ENCODE measurements at places on chromosomes 2 and 18.

DNA sequence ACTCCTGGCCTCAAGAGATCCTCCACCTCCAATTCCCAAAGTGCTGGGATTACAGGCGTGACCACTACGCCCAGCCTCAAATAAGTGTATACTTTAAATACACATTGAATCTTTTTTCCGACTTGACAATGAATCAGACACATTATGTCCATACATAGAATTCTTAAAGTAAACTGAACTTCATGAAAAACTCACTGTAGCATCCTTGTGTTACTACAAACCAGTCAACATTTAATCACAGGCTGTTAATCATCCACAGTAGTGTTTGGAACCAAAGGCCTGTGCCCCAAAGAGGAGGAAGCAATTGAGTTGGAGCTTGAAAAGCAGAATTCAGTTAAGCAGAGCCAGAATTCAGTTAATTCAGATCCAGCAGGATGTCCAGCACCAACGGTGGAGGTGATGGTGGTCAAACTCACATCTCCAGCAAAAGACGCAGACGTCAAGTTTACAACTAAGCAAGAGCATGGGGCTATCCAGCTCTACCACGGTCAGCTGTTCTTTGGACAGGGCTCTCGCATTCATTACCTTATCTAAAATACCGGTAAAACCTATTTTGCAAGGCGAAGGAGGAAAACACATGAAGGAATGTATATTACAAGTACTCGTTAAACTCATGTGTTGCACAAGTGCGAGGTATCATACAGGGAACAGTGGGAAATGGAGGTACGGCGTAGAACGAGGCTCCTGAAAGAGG is 1.2 kb downstream of the SLC39A6 start:
- no peak for DNase-seq

GRCh38 chr2:7609556-7609955 is 692.3 kb downstream of the RNF144A start:
- DNase-seq: no peak

GRCh38 chr2:105739426-105739825 is 5.3 kb upstream of the NCK2 start:
- peak; percentile 39 for DNase-seq

DNA sequence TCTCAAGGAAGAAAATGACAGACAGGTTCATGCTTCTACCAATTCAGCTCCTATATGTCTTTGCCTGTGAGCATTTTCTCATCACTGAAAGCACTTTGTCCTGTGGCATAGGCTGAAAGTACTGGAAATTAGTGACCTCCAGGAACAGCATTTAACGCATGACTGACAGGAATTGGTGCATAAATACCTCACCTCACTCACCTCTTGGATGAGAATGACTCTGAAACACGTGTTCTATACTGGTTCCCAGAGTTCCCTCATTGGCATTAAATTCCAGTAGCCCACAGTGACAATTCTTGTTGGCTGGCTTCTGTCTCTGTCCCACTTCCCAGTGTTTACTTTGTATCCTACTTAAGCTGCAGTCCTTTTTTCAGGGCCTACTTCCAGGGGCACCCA is 83.4 kb upstream of the MAPRE2 start:
- DNase-seq: no peak

DNA sequence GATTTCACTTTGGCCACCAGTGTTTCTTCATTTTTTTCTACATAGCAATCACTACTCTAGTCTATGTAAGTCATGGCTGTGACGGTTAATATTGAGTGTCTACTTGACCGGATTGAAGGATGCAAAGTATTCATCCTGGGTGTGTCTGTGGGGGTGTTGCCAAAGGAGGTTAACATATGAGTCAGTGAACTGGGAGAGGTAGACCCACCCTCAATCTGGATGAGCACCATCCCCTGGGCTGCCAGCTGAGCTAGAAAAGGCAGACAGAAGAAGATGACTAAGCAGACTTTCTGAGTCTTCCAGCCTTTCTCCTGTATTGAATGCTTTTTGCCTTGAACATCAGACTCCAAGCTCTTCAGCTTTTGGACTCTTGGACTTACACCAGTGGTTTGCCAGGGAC is 265.0 kb upstream of the SLC8A1 start:
- DNase-seq: no peak

GRCh38 chr2:72028351-72028995 is 119.2 kb downstream of the CYP26B1 start:
- no peak for DNase-seq

DNA sequence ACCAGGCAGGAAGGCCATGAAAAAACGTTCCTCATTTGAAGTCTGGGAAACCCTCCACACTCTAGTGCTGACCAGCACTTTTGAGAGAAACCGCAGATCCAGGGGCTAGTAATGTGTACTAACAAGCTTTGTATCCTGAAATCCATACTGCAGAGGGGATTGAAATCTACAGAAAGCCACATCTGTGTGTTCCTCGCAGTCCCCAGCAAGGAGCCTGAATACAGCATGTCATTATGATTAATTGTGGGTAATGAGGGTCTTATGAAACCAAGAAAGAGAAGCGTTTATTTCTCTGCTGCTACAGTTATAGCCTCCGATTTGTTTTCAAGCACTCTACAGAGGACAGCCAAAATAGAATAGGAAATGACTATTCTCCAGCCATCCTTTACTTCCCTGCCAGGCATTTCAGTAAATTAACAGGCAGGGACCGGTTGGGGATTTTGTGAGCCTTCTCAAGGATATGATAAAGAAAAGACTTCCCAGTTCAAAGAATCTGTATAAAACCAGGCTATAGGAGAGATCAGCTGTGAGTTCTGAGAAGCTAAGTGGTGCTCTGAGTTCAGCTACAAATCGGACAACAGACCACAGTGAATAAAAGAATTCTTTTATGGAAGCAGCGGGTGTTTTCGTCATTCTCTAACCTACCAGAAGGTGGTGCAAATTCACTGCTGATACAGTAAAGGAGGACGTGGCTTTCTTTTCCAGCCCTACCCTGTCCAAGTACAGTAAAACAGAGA is 133.4 kb downstream of the INSIG2 start:
- peak; percentile 57 for DNase-seq

GRCh38 chr2:177430411-177430810 is 37.8 kb downstream of the AGPS start:
- no peak for DNase-seq

DNA sequence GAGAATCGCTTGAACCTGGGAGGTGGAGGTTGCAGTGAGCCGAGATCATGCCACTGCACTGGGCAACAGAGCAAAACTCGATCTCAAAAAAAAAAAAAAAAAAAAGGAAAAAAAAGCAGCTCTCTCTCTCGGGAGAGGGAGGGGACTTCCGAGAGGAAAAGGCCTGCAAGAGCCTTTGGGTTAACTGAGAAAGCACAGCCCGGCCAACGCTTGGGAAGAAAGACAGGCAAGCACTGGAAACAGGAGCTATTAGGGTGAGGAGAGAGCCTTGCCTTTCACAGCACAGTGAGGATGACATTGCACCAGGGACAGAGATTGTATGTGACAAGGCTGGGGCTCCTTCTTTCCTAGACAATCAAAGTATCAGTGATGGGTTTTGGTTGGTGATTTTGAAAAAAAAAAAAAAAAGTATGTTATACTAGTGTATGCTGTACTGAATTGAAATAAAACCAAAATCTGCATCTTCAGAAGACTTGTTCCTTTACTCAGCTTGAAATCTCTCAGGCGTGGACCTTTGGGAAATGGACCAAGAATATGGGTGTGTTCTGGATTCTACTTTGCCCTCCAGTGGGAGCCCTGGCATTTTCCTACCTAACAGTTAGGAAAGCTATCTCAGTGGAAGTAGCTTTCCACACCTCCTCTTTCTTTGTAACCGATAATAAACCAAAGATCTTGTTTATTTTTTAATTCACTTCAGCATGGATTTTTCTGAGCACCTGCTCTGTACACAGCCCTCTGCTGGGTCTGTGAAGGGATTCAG is 16.7 kb downstream of the SRSF7 start:
- no peak for DNase-seq

GRCh38 chr2:147110317-147110716 is 734.5 kb upstream of the ACVR2A start:
- no peak for DNase-seq

- DNase-seq: no peak
Observed at GRCh38 chr2:232626584-232626983, 6.8 kb upstream of the EFHD1 start.

GRCh38 chr2:197158591-197159550 is 151.7 kb downstream of the ANKRD44 start:
- DNase-seq: no peak

- DNase-seq: no peak
Observed at GRCh38 chr2:84417453-84418145, 41.5 kb downstream of the SUCLG1 start.

DNA sequence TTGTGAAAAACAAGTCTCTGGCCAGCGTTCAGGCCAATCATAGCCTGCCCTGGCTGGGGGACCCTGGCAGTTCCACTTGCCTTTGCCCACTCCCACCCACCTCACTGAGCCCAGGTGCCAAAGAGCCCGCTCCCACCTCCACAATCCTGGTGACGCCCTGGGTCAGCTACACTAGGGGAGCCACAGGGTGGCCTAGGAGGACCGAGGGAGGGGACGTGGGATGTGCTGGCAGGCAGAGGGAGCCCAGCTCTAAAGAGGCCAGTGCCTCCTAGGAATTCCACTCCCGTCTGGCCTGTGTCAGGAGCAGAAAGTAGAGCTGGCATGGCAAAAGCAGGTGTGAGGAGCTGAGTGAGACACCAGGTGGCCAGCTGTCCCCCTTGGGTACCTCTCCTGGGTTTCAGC is 49.3 kb downstream of the TNS1 start:
- DNase-seq: no peak

- DNase-seq: no peak
Observed at GRCh38 chr2:219737270-219737691, 109.9 kb downstream of the SLC4A3 start.

- no peak for DNase-seq
Observed at GRCh38 chr2:1024981-1025380, 74.3 kb downstream of the SNTG2 start.

DNA sequence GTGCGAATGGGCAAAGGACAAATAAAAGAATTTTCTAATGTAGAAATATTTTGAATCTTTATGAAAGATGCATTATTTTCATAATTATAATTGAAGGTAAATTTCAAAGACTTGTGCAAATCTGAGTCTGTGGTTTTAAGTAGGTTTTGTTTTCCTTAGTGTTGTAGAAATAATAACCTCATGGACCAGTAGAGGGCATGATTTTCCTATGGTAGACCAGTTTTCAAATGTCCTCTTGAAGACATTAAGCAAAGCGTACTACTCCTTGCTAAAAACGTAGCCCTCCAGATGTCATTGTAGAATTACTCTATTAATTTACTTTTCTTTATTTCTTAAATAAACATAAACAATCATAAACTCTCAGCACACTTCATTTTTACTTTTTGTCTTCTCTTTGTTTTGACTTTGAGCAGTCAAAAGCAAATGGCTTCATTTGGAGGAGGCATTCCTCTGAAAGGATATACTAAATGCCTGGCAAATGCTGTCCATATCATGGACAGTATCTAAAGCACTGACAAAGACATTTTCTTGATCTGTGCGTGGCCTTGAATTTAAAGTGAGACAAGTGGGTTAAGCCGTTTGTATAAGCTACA is 85.8 kb upstream of the FAM237A start:
- DNase-seq: peak; percentile 34

GRCh38 chr2:60447943-60448342 is 105.5 kb downstream of the BCL11A start:
- DNase-seq: no peak

DNA sequence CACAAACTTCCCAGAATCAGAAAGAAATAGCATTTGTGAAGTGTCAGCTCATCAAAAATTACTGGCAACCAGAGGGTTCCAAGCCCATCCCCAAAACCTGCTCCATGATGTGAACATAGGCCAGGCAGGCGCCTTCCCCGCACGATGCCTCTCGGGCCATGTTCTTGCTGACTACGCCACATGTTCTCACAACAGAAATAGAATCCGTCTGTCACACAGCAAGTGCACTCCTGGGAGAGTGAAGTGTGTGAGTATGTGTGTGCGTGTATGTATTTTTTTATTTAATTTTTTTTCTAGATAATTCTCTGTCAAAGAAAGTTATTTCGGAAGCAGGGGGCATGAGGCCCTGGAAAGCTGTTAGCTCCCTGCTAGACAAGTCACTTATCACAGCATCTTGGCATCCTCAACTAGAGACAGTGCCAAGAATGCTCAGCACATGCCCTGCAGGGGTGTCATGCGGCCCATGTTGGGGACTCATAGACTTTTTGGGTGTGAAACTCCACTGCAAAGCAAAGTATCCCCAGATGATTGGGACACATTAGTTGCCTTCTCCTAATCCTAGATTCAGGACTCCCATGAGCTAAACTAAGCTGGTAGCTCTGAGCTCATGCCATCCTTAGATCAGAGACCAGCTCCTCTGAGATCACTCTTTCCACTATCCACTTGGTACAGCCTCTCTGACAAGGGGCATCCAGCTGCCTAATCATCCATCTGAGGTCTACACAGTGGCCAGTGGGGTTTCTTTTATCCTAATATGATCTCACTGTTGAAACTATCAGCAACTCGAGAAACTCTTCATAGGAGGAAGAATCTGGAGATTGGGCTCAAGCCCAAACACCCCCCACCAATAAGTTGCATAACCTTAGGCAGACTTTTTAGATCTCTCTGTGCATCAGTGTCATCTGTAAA is 53.2 kb upstream of the CYRIA start:
- DNase-seq: no peak

GRCh38 chr2:5077479-5078089 is 614.6 kb upstream of the SOX11 start:
- DNase-seq: no peak

DNA sequence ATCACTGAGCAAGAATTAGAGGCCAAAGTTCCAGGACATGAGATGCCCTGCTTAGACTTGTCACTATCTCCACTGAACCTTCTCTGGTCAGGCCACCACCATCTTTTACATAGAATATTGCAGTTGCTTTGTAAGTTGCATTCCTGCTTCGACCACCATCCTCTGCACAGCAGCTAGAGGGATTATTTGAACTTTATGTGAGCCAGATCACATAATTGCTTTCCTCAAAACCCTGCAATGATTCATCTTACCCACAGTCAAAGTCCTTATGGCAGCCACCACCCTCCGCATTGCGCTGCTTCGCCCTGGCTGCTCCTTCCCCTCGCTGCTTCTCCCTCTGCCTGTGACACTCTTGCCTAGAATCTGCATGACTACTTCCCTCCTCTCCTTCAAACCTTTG is 111.3 kb downstream of the EML6 start:
- no peak for DNase-seq

- DNase-seq: no peak
Observed at GRCh38 chr18:47249314-47249981, 2.0 kb downstream of the SKOR2 start.

- no peak for DNase-seq
Observed at GRCh38 chr2:72573232-72573631, 252.6 kb downstream of the EXOC6B start.

DNA sequence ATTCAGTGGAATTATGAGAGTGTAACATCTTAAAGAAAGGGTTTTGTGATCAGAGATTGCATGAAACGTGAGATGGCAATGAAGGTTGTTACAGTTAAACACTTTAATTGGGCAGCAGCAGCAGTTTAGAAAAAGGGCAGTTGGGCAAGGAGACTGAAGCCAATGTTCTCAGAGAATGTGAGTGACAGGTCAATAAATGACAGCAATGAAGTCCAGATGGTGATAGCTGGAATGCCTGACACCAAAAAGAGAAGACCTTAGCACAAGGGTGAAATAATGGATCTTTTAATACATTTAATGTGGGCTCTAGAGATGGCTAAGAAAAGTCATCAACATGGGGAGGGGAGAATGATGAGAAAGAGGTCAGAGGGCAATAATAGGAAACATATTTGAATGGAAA is 89.4 kb upstream of the CDH7 start:
- DNase-seq: no peak
